ENCODE measurements at places on chromosomes 2 and 18. TPM values are rescaled to one million over a fixed set of nuclear protein-coding genes. Genes with fewer than 3 reads are reported as not detected.

The GNLY gene
- total RNA-seq: 0.46 TPM

The DNPEP gene
- total RNA-seq: 35.1 TPM

DNA sequence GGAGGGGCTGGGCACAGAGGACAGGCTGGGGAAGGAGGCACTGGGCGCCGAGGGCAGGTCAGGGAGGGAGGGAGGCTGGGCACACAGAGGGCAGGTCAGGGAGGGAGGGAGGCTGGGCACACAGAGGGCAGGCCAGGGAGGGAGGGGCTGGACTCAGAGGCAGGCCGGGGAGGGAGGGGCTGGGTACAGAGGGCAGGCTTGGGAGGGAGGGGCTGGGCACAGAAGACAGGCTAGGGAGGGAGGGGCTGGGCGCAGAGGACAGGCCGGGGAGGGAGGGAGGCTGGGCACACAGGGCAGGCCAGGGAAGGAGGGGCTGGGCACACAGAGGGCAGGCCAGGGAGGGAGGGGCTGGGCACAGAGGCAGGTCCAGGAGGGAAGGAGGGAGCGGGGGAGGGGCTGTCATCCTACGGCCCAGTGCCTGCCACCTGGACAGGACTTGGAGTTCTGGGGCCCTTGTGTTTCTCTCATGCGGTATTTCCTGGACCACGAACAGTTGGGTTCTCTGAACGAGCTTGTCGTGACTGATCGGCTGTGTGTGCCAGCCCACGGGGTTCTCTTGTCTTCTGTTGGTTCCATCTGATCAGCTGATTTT lies 46.7 kb upstream of the KCNG2 start:
- DNase-seq: no peak

DNA sequence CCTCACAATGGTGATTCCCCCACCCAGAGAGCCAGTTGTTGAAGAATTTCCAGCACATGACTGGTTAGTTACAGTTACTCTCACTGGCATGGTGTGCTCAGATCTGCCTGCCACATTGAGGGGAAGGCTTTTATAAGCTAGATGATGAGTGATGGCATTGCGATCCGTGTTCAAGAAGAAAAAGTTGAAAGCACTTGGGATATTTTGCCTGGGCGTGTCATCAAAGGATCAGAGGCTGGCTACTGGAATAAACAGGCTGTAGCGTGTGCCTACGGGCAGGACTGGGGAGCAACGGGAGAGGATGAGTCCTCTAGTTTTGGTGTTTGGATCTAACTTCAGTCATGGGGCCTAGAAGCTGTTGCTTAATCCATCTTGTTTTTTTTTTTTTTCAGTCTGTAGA lies 175.0 kb downstream of the SETBP1 start:
- no peak for DNase-seq

The CYP1B1 gene
- total RNA-seq: 5.6 TPM

The EPB41L5 gene
- total RNA-seq: 24.6 TPM

The CRYGC gene
- total RNA-seq: not detected

DNA sequence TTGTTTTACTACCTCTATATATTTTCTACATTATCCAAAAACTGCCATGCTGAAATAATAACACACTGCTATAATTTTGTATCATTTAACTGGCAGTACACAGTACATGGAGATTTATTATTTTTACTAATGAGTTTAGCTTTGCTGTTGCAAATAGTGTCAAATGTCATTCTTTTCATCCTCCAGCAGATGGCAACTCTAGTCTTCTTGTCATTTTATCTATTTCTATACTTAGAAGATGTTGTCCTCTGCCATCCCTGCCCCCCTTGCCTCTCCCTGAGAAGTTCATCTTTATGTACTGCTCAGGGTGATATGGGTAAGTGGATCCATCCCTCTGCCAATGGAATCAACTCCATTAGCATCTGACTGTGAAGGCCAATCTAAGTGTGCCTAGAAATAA lies 21.7 kb upstream of the LRRTM1 start:
- no peak for DNase-seq

DNA sequence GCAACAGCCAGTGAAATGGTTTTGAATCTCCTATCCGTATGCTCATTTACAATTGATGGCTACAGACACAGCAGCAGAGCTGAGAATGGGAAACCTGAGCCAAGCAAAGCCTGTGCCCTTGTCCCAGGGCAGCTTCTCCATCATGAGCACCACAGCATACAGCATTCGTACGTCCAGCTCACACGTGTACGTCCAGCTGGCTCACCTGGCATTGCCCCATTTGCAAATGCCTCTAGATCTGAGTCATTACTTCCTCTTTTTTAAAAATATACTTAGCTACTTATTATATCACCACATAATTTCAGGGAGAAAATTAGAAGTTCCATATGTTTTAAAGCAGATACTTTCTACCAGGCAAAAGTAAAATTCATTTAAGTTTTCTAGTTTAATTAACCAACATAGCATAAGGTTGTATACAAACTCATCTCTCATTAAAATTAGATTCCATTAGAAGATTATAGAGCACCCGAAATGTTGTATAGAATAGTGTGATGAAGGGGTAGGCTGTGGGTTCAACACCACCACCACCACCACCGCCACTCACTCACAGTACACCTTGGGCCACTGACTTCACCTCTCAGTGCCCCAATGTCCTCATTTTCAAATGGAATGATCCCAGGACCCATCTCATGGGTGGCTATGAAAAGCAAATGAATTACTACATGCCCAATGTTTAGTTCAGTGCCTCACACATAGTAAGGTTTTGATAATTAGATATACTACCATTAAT lies 31.4 kb upstream of the TMEM177 start:
- no peak for DNase-seq

- DNase-seq: peak; percentile 38
Observed at GRCh38 chr2:86623043-86623493, 597 bp downstream of the RNF103 start.

DNA sequence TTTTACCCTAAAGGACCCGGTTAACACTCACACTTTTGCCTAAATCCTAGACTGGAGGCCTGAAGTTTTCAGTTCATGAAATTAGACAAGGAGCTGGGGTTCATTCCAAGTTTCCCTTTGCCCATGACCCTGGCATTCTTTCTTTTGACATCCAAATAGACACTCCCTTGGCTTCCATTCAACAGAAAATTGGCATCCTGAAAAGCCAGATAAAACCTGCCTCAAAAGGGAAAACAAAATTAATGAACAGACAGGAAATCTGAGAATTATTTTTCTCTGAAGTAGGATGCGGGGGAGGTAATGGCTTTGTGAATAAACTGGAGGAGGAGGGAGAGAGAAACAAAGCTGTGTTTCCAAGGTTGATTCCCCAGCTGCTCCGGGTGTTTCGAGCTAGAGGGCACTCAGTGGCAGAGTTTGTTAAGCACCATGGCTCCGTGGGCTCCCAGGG lies 41.0 kb downstream of the SPP2 start:
- no peak for DNase-seq

- DNase-seq: no peak
Observed at GRCh38 chr18:63187791-63188460, 131.6 kb downstream of the BCL2 start.

GRCh38 chr2:19801367-19802080 lies 100.3 kb downstream of the TTC32 start:
- DNase-seq: peak; percentile 72

DNA sequence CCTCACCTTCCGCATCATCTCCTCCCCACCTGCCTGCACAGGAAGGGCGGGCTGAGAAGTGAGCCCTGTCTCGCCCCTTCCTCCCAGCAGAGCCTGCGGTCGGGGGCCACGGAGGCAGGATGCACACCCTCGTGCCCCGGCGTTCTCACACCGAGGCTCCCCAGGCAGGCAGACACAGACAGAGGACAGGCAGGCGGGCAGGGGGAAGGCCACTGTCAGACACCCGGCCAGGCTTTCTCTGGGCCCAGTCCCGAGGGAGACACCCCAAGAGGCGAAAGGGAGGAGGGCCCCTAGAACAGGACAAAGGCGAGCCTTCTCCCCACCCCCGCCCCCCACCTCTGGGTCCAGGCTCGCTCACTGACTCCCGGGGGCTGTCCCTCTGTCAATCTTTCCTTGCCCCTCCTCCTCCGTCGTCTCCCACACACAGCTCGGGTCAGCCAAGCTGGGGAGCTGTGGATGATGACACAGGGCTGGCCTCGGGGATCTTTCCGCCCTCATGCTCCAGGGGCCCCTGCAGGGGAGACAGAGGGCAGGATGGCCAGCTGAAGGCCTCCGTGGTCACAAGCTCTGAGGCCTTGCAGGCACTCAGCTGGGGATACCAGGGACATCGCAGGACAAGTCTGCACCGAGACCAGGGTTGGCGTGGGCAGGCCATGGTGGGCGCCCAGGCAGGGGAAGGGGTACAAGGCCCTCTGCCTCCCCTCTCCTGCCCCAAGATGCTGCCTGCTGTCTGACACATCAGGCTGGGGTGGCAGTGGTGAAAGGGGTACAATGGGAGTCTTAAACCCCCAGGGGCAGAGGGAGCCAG lies 24.9 kb downstream of the BIN1 start:
- DNase-seq: no peak

The EMILIN1 gene
- 303 TPM for total RNA-seq

DNA sequence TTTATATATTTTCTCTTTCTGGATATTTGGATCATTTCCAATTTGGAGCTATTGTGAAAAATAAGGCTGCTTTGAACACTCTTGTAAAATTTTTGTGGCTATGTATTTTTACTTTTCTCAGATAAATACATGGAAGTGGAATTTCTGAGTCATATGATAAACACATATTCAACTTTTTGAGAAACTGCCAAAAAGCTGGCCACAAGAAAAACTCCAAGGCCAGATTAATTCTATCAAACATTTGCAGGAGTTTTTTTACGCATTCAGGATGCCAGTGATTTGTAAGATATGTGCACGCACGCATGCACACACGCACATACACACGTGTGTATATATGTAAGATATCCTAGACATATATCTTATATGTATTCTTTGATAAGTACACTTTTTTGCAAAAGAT lies 477.5 kb upstream of the SPHKAP start:
- no peak for DNase-seq

GRCh38 chr2:215535741-215536140 lies 99.9 kb upstream of the FN1 start:
- no peak for DNase-seq

DNA sequence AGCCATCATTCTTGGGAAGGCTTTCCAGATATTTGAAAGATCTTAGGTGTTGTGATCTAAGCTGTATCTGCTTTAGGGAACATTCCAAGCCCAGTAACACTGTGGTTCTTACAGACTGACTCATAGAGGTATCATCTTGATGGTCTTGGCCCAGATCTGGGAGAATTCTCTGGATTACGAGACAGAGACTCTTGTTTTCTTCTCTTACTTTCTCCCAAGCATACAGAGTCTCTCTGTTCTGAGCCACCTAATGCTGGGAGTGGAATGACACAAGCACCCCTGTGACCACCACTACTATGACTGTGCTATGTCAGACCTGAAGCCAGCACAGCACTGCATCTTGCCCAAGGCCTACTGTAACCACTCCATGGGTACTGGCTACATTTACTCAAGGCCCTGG lies 81.0 kb upstream of the EPAS1 start:
- DNase-seq: no peak

DNA sequence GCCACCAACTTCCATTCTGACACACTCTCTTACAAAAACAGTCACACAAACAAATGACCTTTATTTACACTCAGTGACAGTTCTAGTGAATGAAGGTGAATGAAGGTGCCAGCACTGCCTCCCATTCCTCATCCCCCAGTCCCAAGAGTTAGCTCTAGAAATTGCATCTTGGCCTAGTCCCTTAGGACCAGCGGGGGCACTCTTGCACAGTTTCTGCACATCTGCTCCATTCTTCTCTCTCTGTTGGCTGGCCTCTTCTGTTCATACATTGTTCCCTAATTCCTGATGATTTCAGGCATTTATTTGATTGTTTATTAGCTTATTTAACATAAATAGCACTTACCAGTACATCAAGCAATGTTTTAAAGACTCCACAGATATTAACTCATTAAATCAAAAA lies 30.9 kb downstream of the GAREM1 start:
- DNase-seq: no peak

The BUB1 gene
- total RNA-seq: 1.8 TPM

DNA sequence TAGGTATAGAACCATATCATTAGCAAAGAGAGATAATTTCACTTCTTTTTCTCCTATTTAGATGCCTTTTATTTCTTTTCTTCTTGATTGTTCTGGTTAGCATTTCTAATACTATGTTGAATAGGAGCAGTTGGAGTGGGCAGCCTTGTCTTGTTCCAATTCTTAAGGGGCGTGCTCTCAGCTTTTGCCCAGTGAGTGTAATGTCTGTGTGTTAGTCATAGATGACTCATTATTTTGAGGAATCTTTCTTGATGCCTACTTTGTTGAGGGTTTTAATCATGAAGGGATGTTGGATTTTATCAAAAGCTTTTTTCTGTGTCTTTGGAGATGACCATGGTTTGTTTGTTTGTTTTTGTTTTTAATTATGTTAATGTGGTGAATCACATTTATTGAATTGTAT lies 1453.1 kb upstream of the SLC39A10 start:
- no peak for DNase-seq

DNA sequence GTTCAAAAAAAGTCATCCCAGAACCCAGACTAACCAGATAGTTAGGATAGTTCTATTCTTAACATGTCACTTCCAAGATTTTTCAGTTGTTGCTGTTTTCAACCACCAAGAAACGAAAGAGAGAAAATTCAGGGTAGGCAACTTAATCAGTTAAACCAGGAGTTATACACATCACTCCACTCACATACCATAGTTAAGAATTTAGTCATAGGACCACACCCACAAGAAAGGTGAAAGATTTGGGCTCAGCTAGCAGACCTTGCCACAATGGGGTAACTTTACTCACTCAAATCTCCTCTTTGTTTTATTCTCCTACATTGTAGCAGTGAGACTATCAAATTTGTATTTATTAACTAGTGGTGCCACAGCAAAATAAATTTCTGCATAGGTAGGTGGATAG lies 473.6 kb downstream of the NUP35 start:
- DNase-seq: no peak

- DNase-seq: no peak
Observed at GRCh38 chr2:72090271-72090720, 57.4 kb downstream of the CYP26B1 start.

DNA sequence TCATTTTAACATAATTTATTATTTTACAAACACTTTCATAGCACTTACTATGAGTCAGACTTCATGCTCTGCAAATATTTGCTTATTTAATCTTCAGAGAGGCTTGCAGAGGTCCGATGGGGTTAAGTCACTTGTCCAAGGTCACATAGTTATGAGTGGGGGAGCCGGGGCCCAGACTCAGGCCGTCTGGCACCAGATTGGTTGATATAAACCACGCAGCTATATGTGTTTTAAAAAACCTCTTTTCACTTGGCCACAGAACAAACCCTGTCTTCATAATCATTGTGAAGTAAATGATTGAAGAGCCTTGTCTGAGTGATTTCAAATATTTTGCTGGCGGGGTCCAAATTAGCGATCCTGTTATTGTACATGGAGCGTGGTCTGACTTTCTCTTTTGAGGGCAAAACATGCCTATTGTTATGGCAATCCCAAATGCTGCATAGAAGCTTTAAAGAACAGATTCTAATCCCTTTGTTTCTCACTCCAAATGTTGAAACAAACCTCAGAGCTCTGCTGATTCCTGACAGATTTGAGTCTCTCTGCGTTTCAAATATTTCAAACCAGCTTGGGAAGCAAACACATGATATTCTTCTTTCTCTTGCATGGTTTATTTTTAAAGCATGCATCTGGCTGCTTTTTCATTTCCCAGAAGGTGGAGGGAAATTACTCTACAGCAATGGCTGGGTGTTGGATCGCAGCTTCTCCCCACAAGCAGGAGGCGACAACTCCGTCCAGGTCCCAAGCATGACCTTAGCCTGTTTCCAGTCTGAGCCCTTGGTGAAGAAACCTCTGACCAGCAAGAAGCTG lies 142.4 kb downstream of the DDX1 start:
- no peak for DNase-seq

The MFF gene
- total RNA-seq: 71.0 TPM

All from ovary (tissue), 10 donors.